ENCODE measurements at places on chromosomes 7 and 10.
A peak's percentile ranks its signal among the peaks of the same experiment; 100 is the strongest.

DNA sequence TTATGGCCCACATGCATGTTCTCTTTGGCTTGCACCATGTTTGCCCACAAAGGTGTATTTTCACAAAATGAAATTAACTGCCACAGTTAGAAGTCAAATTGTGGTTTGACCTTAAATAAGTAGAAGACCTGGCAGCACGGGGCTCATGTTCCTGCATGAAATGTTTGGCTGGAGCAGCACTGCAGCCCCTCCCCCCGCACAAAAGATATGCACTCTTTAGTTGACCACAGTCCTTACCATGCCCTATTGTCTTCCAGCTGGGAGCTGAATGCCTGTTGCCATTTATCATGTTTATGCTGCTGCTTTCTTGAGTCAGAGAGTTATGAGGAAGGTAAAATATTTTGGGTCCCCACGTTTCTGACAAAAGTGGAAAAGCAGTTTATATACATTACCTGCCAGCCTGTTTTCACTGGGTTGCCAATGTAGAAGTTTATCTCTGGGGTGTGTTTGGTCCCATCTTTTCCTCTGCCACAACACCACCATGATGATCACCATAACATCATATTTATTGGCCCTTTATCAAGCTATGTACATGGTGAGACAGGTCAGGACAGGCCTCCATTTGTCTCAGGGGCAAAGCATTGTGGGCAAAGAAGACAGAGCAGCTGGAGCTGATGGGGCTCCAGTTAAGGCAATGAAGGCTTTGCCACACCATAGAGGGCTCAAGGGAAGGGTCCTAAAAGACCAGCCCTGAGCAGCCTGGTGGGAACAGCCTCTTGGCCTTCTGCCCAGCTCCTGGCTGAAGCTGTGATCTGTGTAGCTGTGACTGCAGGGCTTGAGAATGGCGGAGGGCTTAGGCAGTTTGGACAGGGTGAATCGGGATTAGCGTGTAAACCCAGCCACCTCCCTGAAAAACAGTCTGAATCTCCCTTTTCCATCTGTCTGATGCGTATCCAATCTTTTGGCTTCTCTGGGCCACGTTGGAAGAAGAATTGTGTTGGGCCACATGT is 5.4 kb downstream of the PRF1 start:
- DNase-seq, result no peak

GRCh38 chr10:77965294-77965693 is 38.7 kb upstream of the DLG5 start:
- DNase-seq, result peak; percentile 86

DNA sequence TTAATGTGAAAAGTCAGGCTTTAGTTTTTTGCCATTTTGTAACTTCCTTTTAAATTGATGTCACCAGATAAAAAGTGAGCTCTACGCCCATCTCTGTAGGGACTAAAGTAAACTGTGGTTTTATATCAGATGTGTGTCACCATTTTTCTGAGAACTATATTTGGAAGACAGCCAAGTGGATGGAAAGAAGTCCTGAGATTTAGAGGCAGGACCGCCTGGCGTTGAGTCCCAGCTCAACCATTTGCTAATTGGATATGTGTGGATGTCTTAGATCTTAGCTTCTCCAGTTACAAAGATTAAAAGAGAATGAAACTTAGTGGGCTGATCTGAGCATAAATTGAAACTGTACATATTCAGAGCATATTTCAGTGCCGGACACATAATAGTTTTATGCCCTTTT is 691.6 kb upstream of the CELF2 start:
- DNase-seq, result no peak

DNA sequence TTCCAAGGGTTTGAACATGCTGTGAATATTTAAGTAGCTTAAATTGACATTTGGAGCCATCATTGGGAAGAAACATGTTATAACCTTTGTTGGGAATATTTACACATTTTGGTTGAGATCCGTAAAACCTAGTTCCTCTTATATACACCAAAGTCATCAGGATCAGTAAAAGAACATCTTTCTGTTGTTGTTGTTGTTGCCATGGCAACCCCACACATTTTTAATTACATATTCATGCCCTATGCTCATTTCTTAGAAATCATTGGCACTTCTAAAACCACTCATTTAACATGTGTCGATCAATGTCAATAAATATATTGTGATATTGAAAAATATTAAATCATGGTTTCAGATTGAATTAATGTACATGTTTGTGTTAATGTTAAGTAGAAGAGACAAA is 122.6 kb downstream of the POU6F2 start:
- no peak for DNase-seq

GRCh38 chr7:20279979-20280378 is 50.7 kb upstream of the ITGB8 start:
- no peak for DNase-seq

- peak; percentile 17 for DNase-seq
These were observed 32.1 kb upstream of the TFEC start for GRCh38 chr7:116062666-116063065.

- DNase-seq, result no peak
These were observed 105.9 kb upstream of the ANLN start for GRCh38 chr7:36283711-36284130.

DNA sequence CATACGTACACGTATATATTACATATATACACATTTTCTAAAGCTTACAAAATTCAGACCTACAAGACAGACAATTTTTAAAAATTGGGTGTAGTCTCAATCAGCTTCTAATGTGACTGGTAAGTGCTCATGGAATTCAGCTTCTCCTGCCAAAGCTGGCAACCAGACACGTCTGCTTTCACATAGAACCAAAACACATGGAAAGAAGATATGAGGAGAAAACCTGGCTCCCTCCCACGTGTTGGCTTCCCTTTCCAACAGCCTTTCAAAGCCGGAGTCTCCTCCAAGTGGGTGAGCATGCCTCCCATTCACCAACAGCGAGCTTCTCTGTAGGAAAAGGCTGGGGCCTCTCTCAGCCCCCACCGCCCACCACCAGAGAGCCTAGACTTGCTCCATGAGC is 33.4 kb downstream of the CDCA7L start:
- DNase-seq, result peak; percentile 83

GRCh38 chr10:129500617-129501339 is 33.7 kb downstream of the MGMT start:
- DNase-seq, result no peak

DNA sequence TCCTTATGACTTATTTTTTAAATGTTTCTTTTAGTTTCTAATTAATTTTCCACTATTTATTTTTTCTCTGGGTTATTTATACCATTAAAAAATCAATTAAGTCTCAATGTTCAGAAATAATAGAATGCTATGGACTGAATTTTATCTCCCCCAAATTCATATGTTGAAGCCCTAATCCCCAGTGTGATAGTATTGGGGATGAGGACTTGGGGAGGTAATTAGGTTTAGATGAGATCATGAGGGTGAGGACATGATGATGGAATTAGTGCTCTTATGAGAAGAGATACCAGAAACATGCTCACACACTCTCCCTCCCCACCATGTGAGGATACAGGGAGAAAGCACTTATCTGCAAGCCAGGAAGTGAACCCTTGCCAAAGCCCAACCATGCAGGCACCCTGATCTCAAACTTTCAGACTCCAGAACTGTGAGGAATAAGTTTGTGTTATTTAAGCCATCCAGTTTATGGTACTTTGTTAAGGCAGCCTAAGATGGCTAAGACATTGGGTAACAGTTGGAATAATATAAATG is 202.6 kb downstream of the MDFIC start:
- peak; percentile 36 for DNase-seq

DNA sequence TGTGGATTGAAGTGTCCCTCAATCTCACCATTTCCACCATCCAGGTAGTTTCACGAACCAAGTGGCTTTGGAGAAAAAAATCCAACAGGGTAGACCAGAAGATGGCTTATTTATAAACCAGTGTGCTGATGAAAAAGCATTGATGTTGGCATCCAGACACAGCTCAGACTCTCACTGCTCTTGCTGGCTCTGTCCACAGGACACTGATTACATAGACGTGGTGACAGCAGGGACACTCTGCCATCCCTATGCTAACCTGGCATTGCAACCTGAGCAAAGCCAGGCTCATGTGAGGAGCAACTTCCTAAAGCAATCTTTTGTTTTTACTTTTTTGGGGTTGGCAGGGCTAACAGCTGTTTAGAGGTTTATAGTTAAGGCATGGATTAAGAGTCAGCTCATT is 130.6 kb upstream of the SVIL start:
- DNase-seq, result no peak

- DNase-seq, result peak; percentile 65
These were observed 60.9 kb downstream of the ARMC3 start for GRCh38 chr10:22988581-22989360.

- peak; percentile 80 for DNase-seq
These were observed 116.1 kb downstream of the RNF216 start for GRCh38 chr7:5665094-5666025.

DNA sequence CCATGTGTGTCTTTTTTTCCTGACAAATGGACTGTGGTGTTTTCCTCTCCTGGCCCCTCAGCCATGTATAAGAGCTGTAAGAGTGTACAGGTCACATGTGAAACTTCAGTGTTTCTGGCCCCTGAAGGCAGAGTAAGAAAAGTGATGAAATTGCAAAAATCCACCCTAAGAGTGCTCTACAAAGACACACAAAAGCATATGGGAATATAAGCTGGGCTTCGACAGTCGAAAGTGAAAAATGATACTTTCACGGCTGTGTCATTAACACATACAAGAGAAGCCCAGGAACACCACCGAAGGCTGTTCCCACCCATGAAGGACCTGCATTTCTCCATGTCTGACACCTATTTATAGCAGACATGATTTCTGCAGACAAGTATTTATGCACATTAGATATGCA is 192.2 kb downstream of the PARD3 start:
- no peak for DNase-seq

- no peak for DNase-seq
These were observed 72.2 kb upstream of the COL13A1 start for GRCh38 chr10:69729326-69730048.

- DNase-seq, result no peak
These were observed 73.2 kb downstream of the RHOBTB1 start for GRCh38 chr10:60870803-60871202.

- no peak for DNase-seq
These were observed 496 bp downstream of the BRI3 start for GRCh38 chr7:98281757-98282606.

- no peak for DNase-seq
These were observed 245.7 kb upstream of the FOXK1 start for GRCh38 chr7:4436361-4436895.

DNA sequence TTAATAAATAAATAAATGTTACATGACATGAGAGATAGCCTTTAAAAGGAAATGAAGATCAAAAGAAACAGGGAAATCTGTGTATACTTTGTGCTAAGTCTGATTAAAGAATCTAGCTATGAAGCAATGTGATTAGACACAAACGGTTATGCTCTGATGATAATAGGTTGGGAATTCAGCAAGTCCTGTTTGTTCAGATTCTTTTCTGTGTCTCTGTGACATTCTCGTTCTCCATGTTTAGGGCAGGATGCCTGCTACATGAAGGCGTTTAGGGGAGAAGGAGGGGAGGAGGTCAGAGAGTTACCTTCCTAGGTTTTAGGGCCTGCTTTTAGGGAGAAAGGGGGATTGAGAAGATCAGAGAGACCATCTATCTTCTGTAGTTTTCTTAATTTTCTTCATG is 555.3 kb downstream of the DNAJB9 start:
- DNase-seq, result no peak

DNA sequence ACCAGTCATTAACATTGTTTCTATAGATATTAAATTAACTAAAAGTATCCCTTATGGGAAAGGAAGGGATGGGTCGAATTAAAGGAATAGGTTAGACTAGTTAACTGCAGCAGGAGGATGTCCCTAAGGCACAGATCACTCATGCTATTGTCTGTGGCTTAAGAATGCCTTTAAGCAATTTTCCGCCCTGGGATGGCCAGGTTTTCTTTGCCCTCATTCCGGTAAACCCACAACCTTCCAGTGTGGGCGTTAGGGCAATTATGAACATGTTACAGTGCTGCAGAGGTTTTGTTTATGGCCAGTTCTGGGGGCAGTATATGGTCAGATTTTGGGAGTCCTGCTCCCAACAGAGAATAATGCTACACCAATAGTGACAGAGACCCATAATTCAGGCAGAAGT is 139.3 kb upstream of the CDK13 start:
- no peak for DNase-seq

GRCh38 chr10:119104654-119105015 is 722 bp downstream of the DENND10 start:
- no peak for DNase-seq

GRCh38 chr10:10785627-10786026 is 232.0 kb upstream of the CELF2 start:
- peak; percentile 85 for DNase-seq
